ENCODE measurements at places on chromosomes 2 and 18.

DNA sequence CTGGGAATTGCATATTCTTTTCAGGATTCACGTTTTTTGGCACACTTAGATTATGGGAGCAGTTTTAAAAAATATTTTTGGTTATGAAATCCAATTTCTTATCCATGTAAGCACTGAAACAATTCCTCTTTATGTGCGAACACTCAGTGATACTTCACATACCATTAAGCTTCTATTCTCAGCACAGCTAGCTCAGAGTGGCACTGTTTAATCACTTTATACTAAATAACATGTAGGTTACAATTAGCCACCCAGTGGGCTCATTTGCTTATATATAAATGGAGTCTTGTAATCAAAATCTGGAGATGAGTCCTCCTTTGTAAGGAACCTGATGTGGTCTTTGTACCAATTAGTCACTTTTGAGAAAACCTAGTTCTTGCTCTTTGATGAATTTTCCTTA is 11.3 kb upstream of the MC4R start:
- no peak for DNase-seq

- DNase-seq, result no peak
These were observed 43.0 kb downstream of the LRATD1 start for GRCh38 chr2:14675489-14675888.

- DNase-seq, result peak; percentile 48
These were observed 34.5 kb downstream of the NEURL3 start for GRCh38 chr2:96470636-96471035.

- peak; percentile 73 for DNase-seq
These were observed 821 bp upstream of the EPHA4 start for GRCh38 chr2:221572821-221573429.

- DNase-seq, result no peak
These were observed 1.2 kb upstream of the IMPA2 start for GRCh38 chr18:11980163-11980493.

- DNase-seq, result peak; percentile 34
These were observed 31.1 kb downstream of the NAB1 start for GRCh38 chr2:190679813-190680591.

- no peak for DNase-seq
These were observed 548.9 kb upstream of the CDH2 start for GRCh38 chr18:28725876-28726275.

DNA sequence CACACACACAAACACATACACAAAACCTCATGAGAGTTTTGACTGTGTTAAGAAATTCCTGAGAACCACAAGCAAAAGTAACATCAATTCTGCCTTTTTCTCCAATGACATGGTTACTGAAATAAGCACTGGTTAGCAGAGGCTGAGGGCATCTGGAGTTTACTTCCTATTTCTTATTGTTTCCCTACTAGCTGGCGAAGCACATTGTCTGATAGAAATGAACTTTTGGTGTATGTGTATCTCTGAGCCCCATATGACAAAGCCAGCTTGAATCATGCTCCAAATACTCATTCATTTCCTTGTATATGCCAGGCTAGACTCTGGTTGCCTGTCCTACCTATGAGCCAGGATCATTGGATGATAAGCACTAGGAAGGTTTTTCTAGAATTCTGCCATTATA is 203.1 kb downstream of the NCKAP5 start:
- DNase-seq, result no peak

DNA sequence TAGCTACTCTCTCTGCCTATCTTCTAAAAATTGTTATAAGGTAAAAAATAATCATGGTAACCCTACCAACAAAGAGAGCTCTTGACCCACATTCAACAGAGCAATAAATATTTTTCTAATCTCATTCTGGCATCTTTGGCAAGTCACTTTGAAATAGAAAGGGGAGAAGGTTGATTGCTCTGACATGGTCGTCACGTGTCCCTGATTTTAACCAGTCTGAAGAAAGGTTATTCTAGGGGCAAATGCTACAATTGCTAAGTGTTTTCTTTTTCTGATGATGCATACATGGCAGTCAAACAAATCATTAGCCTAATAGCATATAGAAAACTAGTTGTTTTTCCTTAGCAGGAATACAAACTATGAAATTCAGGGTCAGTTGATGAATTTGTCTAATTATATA is 153.3 kb upstream of the MAP3K20 start:
- no peak for DNase-seq

GRCh38 chr18:22103647-22104031 is 65.8 kb upstream of the GATA6 start:
- no peak for DNase-seq

DNA sequence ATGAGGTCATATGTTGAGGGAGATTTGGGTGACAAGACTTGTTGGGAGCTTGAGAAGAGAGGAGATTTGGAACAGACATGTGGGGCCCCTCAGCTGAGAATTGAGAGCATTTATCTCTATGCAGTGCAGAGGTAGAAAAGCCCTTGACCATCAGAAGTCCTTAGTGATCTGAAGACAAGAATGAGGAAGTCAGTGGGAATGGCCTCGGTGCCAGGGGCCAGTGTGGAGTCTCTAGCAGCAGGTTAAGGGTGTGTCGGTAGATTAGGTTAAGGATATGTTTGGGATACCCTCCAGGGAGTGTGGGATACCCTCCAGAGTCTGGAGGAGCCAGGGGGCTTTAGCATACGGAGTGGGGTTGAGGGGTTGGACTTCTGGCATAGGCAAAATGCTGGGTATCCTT is 41.6 kb downstream of the FBXO48 start:
- DNase-seq, result no peak

DNA sequence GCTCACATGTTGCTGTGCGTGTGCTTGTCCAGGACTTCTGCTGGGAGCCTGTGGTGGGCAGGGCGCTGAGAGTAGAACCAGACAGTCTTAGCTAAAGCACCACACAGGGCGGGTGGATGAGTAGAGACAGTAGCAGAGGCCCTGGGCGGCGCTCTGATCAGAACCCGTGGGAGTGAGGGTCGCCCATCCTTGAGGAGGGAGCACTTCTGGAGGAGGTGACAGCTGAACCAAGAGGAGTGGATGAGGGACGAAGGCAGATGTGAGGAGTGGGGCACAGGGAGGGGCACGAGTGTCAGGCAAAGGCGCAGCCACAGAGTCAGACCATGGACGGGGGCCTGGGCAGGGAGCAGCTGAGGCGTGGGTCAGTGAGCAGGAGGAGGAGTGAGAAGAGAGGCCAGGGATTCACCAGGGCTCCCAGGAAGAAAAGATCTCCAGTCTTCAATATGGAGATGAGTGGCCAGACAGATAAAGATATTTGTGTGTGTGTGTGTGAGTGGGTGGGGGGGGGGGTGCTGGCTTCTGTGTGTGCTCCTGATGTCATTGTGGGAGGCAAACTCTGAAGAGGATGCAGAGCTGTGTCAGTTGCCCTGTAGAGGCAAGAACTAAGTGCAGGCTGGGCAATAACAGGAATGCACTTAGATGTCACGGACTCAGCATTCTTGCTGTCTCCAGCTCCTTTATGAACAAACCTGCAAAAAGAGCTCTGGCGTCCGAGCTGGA is 79.6 kb downstream of the TPO start:
- DNase-seq, result no peak

GRCh38 chr2:237669628-237670392 is 42.4 kb downstream of the LRRFIP1 start:
- peak; percentile 96 for DNase-seq

DNA sequence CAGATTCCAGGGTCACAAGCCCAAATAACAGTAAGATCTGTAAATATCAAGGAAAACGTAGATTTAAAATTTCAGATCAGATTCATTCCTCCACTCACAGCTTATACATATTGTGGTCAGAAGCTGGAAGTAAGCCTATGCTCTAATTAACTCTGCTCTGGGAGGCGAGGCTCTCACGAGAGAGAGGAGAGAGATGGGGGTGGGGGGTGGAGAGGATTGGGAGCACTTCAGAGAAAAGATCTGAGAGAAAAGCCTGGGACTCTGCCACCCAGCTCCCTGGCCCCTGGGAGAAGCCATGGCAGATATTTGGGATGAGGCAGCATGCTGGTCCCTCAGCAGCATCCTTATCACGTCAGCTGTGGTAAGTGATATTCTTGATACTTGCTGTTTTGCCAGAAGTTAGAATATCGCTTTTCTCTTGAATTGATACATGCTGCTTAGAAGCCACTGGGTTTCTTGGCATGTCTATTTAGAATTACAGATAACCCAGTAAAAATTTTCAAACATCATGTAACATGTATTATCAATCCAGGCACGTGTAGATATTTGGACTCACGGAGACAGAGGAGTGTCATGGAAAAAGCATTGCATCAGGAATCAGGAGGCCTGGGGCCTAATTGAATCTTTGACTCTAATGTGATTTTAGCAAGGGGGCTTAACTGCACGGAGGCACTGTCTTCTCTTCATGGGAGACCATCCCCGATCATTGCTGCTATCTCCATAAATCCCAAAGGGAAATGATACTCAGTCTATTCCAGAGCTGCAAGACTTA is 265.4 kb downstream of the HRH4 start:
- peak; percentile 21 for DNase-seq

- no peak for DNase-seq
These were observed 247.0 kb upstream of the SYT4 start for GRCh38 chr18:43524260-43524659.

GRCh38 chr2:206533977-206534376 is 90.6 kb downstream of the ADAM23 start:
- DNase-seq, result no peak

DNA sequence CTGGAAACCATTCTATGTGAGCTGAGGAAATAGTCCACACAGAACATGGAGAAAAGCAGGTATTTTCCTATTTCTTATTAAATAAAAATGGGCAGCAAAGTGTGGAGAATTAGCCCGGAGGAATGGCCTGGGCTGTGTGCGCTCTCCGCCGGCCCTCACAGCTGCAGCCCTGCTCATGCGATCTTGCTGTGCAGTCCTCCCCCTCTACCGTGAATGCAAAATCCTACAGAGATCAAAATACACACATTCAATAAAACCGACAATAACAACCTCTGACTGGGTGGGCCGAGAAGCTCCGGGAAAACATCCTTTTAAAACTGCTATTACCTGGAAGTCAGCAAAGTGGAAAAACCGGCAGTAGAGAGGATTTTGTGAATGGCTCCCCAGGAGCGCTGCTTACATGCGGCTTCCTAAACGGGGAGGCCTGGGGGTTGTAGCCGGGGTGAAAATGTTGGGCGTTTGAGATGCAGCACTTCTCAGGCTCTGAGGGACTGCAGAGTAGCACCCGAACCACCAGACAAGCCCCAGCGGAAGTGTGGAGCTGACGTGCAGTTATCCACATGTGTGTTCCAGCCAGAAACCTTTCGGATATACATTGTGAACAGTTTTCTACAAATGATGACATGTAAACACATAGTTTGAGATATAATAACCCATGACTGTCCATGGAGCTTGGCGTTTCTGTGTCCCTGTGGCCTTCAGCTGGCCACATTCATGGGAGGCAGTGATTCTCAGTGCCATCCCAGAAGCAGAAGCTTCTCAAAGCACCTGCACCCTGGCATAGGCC is 94.2 kb upstream of the ALKAL2 start:
- DNase-seq, result peak; percentile 19

GRCh38 chr18:45526114-45526841 is 89.0 kb upstream of the SLC14A2 start:
- peak; percentile 70 for DNase-seq

- peak; percentile 8 for DNase-seq
These were observed 209.1 kb downstream of the RAD51AP2 start for GRCh38 chr2:17309181-17309580.

Measured in tongue (tissue), 3 donors.